ENCODE measurements at places on chromosomes 11 and 22.

GRCh38 chr11:64990222-64990923 lies 6.4 kb downstream of the BATF2 start:
- H3K27ac ChIP-seq, result no peak overlapping the region
- H3K36me3 ChIP-seq, result no peaks in the 10 kb centered on the region
- no peak for DNase-seq
- no peaks in the 10 kb centered on the region for H3K27me3 ChIP-seq

- no peak overlapping the region for H3K4me3 ChIP-seq
- H3K27me3 ChIP-seq, result no peaks in the 10 kb centered on the region
- DNase-seq, result no peak
- peaks cover 13% of the 10 kb centered on the region for H3K4me1 ChIP-seq
- H3K27ac ChIP-seq, result no peak overlapping the region
These were observed 1327.9 kb downstream of the TBC1D22A start for GRCh38 chr22:48090332-48090672.

GRCh38 chr11:102617466-102618008 lies 7.6 kb downstream of the MMP20 start:
- no peaks in the 10 kb centered on the region for H3K4me1 ChIP-seq
- no peak for DNase-seq
- H3K4me3 ChIP-seq, result no peak overlapping the region
- H3K36me3 ChIP-seq, result no peaks in the 10 kb centered on the region
- no peak overlapping the region for H3K27ac ChIP-seq

DNA sequence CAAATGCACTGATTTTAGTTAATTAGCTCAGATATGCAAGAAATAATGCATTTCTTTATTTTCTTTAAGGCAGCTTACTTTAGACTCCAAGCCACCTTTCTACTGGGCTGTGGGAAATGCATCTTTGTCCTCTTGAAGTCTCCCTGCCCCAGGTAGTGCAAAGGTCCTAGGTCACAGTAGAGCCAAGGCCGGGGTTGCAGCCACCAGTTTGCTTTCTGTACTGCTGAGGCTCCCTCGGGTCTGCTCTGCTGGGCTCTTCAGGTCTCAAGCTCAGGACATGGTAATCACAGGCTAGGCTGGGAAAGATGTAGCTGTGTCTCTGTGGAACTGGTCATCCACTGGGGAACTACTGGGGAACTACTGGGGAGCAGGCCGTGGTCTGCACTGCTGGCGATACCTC lies 25.4 kb upstream of the THY1 start:
- peaks cover 19% of the 10 kb centered on the region for H3K4me1 ChIP-seq
- no peak for DNase-seq
- H3K27ac ChIP-seq, result no peak overlapping the region
- H3K4me3 ChIP-seq, result no peak overlapping the region

DNA sequence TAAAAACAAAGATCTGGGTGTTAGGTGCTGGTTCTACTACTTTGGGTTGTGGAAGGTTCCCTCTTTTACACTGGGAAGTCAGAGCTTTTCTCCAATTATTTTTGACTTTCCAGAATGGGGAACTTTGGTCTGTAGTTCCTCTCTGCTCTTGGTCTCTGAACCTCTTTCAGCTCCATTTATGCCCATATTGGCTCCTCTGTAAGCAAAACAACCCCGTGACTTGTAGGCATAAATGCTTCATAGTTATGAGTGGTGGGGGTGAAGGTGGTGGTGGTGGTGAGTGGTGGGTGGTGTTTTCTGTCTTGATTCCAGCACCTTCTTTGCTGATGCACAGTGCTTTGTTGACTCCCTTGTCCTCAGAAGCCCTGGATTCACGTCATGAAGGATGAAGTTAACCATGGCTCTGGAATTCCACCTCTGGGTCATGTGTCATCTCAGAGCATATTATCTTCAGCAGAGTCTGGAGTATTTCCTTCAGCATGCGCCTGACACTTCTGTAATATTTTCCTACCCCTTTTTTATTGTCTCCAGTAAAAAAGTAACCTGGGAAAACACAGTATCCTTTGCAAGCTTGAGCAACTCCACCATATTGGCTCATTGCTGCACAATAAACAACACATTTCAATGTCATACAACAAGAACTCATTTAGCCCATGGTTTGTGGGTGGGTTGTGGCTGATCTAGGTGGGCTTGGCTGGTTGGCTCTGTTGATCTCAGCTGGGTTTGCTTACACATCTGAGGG lies 24.1 kb upstream of the GRK3 start:
- H3K27me3 ChIP-seq, result no peaks in the 10 kb centered on the region
- no peak overlapping the region for H3K27ac ChIP-seq
- DNase-seq, result no peak
- no peaks in the 10 kb centered on the region for H3K4me1 ChIP-seq
- no peaks in the 10 kb centered on the region for H3K36me3 ChIP-seq

GRCh38 chr11:2209370-2209801 lies 37.8 kb upstream of the TH start:
- no peak overlapping the region for H3K4me3 ChIP-seq
- DNase-seq, result peak; percentile 10
- no peaks in the 10 kb centered on the region for H3K36me3 ChIP-seq
- H3K27ac ChIP-seq, result no peak overlapping the region
- H3K4me1 ChIP-seq, result peaks cover 9% of the 10 kb centered on the region
